A549 treated with CORT108297 at 1 μM for 4 hours (cell line): ENCODE measurements at places on chromosomes 2 and 18. TPM values are rescaled to one million over a fixed set of nuclear protein-coding genes. Genes with fewer than 3 reads are reported as not detected.

The ARHGEF4 gene
- total RNA-seq, result 5.7 to 9.0 TPM (median 8.2 TPM) in 5 replicates

The GPBAR1 gene
- total RNA-seq, result 0.08 to 0.17 TPM (median 0.11 TPM) in 5 replicates

The SERPINB12 gene
- total RNA-seq, result not detected in 5 replicates

The HAAO gene
- total RNA-seq, result not detected in 5 replicates

The KCNG2 gene
- not detected in 5 replicates for total RNA-seq

The POTEC gene
- total RNA-seq, result not detected in 5 replicates

The CREG2 gene
- total RNA-seq, result 6.9 to 11.3 TPM (median 10.2 TPM) in 5 replicates

The CGREF1 gene
- total RNA-seq, result 7.2 to 8.5 TPM (median 7.7 TPM) in 5 replicates

The EXOC6B gene
- 5.7 to 8.6 TPM (median 7.2 TPM) in 5 replicates for total RNA-seq

The CD8A gene
- 0.28 to 0.42 TPM (median 0.32 TPM) in 5 replicates for total RNA-seq
